ENCODE measurements at places on chromosomes 11 and 22. TPM values are rescaled to one million over a fixed set of nuclear protein-coding genes. Genes with fewer than 3 reads are reported as not detected.

The RAB36 gene
- total RNA-seq: 0.59 TPM

DNA sequence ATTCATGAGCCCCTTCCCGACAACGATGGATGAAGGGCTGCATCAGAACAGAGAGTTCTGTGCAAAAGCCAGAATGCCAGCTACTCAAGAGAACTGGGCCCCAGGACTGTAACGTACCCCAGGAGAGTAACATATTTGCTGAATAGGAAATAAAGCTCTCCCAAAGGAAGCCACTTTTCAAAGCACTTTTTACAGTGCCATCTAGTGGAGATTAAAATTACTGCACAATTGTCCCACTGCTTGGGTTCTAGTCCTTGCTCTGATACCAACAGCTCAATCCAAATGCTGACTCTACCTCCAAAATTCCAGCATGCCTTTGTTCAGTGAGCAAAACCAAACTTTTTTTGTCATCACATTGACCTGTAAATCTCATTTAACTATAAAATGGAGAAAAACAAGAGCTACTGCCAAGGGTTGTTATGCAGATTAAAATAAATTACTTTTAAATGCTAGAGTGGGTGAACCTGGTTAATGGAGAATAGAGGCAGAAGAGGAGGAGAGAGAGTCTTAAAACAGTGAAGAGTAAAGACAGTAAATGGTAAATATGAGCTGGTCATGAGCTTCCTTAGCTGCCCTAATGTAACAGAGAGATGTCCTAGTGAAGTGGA, 87.6 kb upstream of the FSHB start:
- DNase-seq: no peak
- H3K4me3 ChIP-seq: no peak overlapping the region
- no peaks in the 10 kb centered on the region for H3K36me3 ChIP-seq
- H3K4me1 ChIP-seq: no peaks in the 10 kb centered on the region
- no peaks in the 10 kb centered on the region for H3K27me3 ChIP-seq

The PLEKHA7 gene
- 18.8 TPM for total RNA-seq

GRCh38 chr11:3854977-3855807, at the start of gene STIM1:
Gene STIM1 (plus strand): TSS chr11:3855664. CDS start chr11:3856271, 607 bp downstream.
- no peaks in the 10 kb centered on the region for H3K27me3 ChIP-seq
- peak; percentile 96 for DNase-seq
- H3K27ac ChIP-seq: peak within 1 kb of the TSS; percentile 97
- no peaks in the 10 kb centered on the region for H3K36me3 ChIP-seq

DNA sequence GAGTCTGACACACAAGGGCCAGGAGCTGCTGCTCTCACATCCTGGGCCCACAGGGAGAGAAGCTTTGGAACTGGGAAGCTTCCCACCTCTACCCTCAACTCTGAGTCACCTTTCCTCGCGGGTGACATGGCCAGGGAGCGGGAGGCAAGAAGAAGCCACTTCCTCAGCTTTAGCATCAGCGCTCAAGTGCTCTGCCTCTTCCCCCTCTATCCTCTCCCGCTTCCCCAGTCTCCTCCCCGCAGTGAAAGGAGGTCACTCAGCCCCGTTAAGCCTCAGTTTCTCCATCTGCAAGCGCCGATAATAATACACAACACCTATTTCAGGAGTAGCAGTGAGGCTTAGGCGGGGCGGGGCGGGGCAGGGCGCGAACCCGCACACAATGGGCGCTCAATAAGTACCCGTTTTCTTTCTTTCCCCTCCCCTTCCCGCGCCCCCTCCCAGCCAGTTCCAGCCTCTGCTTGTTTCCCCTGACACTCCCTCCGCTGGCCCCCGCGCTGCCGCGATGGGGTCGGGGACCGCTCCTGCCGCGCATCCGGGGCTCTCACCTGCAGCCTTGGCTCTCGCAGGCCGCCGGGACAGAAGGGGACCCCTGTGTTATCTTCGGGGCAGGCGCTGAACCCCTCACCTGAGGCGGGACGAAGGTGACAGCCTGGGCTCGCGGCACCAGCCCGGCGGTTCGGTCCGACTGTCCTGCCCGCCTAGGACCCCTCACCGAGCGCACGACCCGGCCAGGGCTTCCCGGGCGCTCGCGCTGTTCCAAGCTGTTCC, 892 bp downstream of the GDPD5 start:
- H3K36me3 ChIP-seq: no peaks in the 10 kb centered on the region
- H3K4me3 ChIP-seq: peak overlapping the region; percentile 67
- no peaks in the 10 kb centered on the region for H3K27me3 ChIP-seq
- no peak overlapping the region for H3K27ac ChIP-seq
- H3K4me1 ChIP-seq: no peaks in the 10 kb centered on the region

GRCh38 chr22:23063539-23064380, 6.6 kb upstream of the GNAZ start:
- no peaks in the 10 kb centered on the region for H3K4me1 ChIP-seq
- H3K27ac ChIP-seq: no peak overlapping the region

DNA sequence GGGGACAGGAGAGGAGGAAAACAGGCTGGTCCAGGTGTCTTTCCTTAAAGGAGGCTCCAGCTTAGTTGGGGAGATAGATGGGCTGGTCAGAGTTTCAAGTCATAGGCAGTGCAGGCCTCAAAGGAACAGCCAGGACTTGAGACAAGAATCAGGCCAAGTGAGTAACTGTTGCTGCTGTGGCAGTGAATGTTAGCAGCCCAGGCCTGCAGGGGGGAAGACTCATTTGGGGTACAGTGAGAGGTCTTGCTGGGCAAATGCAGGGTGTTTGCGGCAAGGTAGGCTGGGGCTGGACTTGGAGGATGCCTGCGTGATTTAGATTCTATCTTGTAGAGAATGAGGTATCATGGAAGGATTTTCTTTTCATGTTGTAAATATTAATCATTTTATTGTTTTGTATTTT, 24.1 kb downstream of the PTPRJ start:
- H3K27me3 ChIP-seq: no peaks in the 10 kb centered on the region
- H3K4me3 ChIP-seq: no peak overlapping the region
- no peak overlapping the region for H3K27ac ChIP-seq
- no peaks in the 10 kb centered on the region for H3K36me3 ChIP-seq

The TRIM3 gene
- 19.5 TPM for total RNA-seq

DNA sequence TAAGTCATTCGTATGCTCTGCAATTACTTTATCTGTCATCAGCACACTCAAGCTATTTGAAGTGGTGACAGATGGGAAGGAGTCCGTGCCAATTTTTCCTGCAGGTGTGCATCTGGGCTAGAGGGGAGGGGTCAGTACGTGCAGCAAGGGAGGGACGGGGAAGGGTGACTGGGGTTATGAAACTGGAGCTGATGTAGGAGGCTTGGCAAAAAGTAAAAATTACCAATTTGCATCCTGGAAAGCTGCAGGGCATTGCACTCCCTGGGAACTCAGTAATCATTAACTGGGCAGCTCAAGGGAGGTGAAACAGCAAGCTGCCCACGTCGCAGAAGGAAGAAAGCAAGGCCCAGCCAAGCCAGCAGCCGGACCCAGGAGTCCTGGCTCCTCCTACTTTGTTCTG, 87.1 kb upstream of the TMEM45B start:
- no peak for DNase-seq
- H3K27ac ChIP-seq: no peak overlapping the region
- no peaks in the 10 kb centered on the region for H3K4me1 ChIP-seq
- no peaks in the 10 kb centered on the region for H3K36me3 ChIP-seq

DNA sequence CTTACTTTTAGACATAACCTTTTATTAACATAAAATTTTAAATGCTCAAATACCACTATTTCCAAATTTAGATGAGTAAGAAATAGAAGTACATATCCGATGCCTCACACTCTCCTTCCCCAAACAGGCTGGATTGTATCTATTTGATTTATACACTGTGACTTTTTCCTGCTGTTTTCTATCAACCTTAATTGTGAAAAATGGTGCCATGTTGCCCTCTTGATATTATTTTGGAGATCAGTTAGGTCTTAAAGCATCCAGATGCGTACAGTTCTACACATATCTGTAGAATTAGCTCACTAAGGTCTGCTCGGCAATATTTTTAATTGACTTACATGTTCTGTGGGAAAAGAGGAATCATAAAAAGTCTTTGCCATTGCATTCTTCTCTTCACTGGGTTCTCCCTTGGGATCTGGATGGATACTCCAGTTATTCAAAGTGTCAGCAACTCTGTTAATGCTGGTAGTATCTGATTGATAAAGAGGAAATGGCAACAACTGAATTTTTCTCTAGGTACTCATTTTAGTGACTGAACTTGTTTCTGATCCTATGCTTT, 27.2 kb downstream of the EIF3M start:
- H3K27me3 ChIP-seq: no peaks in the 10 kb centered on the region
- no peak overlapping the region for H3K27ac ChIP-seq
- H3K4me3 ChIP-seq: no peak overlapping the region
- DNase-seq: no peak
- H3K36me3 ChIP-seq: no peaks in the 10 kb centered on the region
- H3K4me1 ChIP-seq: no peaks in the 10 kb centered on the region

The SIDT2 gene
- 19.1 TPM for total RNA-seq

DNA sequence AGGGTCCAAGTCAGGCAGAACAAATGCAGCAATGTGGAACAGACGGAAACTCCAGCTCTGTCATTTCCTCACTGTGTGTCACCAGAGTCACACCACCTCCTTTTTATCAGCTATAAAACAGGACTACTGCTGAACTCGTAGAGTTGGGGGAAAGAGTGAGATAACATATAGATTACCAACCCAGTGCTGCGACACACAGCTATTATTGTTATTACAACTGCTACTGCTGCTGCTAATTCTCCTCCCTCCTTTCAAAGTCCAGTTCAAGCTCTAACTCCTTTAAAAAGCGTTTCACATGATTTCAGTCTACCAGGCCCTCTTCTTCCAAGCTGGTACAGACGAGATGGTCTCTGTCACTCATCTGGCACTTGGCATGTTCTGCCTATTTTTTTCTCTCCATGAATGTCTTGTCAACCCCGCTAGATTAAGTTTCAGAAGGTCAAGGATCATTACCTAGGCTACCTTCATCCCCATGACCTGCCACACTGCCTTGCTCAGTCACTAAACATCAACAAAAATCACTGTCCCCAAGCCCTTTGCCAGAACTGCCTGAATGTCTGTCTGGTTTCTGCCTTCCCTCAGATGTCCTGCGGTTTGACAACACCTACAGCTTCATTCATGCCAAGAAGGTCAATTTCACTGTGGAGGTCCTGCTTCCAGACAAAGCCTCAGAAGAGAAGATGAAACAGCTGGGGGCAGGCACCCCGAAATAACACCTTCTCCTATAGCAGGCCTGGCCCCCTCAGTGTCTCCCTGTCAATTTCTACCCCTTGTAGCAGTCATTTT, 3.7 kb upstream of the MTFP1 start:
- H3K36me3 ChIP-seq: peaks cover 9% of the 10 kb centered on the region
- H3K4me3 ChIP-seq: peak overlapping the region; percentile 71
- no peaks in the 10 kb centered on the region for H3K27me3 ChIP-seq
- no peaks in the 10 kb centered on the region for H3K4me1 ChIP-seq

The VSIG10L2 gene
- not detected for total RNA-seq

DNA sequence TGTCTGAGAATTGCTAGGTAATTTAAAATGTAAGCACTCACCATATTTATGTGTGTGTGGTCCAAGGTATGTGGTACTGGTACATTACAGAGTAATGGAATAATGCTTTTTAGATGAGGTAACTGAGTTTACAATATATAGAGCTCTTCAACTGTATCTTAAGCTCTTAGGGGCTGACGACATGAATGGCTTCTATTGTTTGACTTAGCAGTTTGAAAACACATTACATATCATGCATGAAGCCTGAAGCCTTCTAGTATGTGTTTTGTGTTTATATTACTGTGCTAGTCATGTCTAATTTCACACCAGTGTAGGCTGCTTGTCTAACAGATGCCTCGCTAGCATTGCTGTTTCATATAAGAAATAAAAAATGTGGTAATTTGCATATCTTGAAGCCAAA, 37.2 kb downstream of the GAS2 start:
- no peak for DNase-seq
- H3K36me3 ChIP-seq: no peaks in the 10 kb centered on the region
- H3K27me3 ChIP-seq: no peaks in the 10 kb centered on the region
- peak overlapping the region; percentile 15 for H3K27ac ChIP-seq
- H3K4me1 ChIP-seq: no peaks in the 10 kb centered on the region

GRCh38 chr11:12602421-12602820, 71.8 kb upstream of the TEAD1 start:
- H3K27ac ChIP-seq: no peak overlapping the region
- no peak for DNase-seq
- no peaks in the 10 kb centered on the region for H3K4me1 ChIP-seq
- no peaks in the 10 kb centered on the region for H3K27me3 ChIP-seq

The IL17REL gene
- total RNA-seq: not detected

GRCh38 chr11:116936754-116937446, 99.5 kb upstream of the APOA1 start:
- H3K36me3 ChIP-seq: no peaks in the 10 kb centered on the region
- H3K27ac ChIP-seq: no peak overlapping the region
- no peak for DNase-seq
- H3K27me3 ChIP-seq: no peaks in the 10 kb centered on the region
- peaks cover 6% of the 10 kb centered on the region for H3K4me1 ChIP-seq
- no peak overlapping the region for H3K4me3 ChIP-seq

The TNNT3 gene
- 12.8 TPM for total RNA-seq

- H3K27me3 ChIP-seq: no peaks in the 10 kb centered on the region
- no peaks in the 10 kb centered on the region for H3K4me1 ChIP-seq
- no peaks in the 10 kb centered on the region for H3K36me3 ChIP-seq
- no peak for DNase-seq
- no peak overlapping the region for H3K27ac ChIP-seq
- H3K4me3 ChIP-seq: no peak overlapping the region
Measured at GRCh38 chr11:15805726-15806125, 550.6 kb downstream of the SOX6 start.

- no peaks in the 10 kb centered on the region for H3K27me3 ChIP-seq
- no peaks in the 10 kb centered on the region for H3K4me1 ChIP-seq
- H3K36me3 ChIP-seq: no peaks in the 10 kb centered on the region
- H3K4me3 ChIP-seq: no peak overlapping the region
- no peak for DNase-seq
Measured at GRCh38 chr11:2989551-2989950, 2.6 kb downstream of the NAP1L4 start.

DNA sequence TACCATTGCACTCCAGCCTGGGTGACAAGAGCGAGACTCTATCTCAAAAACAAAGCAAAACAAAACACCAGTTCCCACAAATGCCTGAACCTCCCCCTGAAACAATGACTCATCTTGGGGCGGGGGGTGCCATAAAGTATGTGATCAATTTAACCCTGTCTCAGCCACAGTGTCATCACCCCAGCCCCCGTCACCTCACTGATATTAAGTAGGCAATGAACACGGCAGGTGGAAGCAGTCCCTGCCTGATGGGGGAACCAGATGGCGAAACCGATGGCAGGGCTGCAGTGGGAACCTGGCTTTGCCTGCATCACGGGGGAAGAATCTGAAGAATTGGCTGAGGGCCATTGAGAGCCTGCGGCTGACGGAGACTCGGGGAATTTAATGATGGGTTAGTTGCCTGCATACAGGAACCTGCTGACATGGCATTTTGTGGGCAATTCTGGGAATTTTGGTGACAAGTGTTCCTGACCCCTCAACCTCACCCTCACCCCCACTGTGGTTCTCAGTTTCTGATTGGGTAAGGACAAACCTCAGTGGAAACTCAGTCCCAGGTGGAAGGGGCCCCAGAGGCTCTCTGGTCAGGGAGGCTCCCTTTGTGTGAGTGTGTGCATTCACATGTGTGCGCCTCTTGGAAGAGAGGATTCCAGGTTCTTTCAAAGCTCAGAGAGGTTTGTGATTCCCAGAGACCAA, 39.1 kb upstream of the SHISAL1 start:
- no peak overlapping the region for H3K4me3 ChIP-seq
- H3K36me3 ChIP-seq: no peaks in the 10 kb centered on the region
- peaks cover 9% of the 10 kb centered on the region for H3K4me1 ChIP-seq
- peak; percentile 79 for DNase-seq
- no peak overlapping the region for H3K27ac ChIP-seq
- H3K27me3 ChIP-seq: no peaks in the 10 kb centered on the region

GRCh38 chr11:94972700-94973098, 657 bp downstream of the CWC15 start:
- H3K27me3 ChIP-seq: no peaks in the 10 kb centered on the region
- DNase-seq: no peak
- peaks cover 41% of the 10 kb centered on the region for H3K36me3 ChIP-seq
- peak overlapping the region; percentile 76 for H3K4me3 ChIP-seq
- H3K4me1 ChIP-seq: peaks cover 12% of the 10 kb centered on the region
- H3K27ac ChIP-seq: no peak overlapping the region

The TUB gene
- 22.9 TPM for total RNA-seq

All from right atrium auricular region (tissue), 2 donors.